ENCODE measurements at places on chromosomes 3 and 15.

DNA sequence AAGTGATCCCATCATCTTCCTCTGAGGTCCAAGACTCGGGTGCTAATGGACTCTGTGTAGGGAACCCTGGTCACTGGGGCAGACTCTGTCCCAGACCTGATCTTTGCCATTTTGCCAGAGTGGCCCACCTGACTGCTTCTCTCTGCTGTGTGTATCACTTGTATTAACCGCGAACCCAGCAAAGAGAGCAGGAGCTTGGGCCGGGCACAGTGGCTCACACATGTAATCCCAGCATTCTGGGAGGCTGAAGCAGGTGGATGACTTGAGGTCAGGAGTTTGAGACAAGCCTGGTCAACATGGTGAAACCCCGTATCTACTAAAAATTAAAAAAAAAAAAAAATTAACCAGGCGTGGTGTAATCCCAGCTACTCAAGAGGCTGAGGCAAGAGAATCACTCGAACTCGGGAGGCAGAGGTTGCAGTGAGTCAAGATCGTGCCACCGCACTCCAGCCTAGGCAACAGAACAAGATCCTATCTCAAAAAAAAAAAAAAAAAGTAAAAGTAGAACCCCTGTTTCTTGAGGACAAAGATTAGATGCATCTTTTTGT lies 32.9 kb upstream of the CYP11A1 start:
- DNase-seq = no peak

DNA sequence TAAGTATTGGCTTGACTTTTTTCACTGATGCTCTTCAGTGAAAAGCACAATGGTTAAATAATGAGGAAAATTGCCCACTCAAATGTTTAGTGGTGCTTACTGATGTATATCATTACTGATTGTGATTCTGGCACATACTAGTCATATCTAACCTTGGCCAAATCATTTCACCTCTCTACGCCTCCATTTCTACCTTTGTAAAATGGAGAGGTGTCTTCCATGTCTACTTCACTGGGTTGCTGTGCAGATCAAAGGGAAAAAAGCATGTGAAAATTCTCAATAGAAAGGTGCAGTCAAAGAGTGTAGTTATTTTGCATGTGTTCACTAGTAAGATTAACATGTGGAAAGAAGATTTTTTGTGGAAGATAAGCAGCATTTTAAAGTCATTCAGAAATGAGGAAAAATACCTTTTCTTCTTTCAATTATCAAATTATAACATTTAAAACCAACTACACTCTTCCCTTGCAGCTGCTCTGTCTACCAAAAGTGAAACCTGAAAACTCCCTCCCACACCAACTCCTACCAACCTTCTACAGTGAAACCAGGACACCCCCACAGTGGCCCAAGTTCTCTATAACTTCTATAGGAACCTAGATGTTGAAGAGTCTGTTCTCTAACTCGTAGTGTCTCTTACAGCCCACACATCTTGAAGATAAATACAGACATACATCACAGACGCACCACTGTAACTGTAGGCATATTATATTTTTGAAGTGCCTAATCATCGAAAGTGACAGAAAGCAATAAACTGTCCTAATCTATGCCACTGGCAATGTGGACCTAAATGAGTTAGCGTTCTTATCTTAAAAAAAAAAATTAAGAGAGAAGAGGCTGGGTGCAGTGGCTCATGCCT lies 1.4 kb downstream of the CD200R1 start:
- no peak for DNase-seq

- no peak for DNase-seq
Measured at GRCh38 chr3:44284949-44285348, 43.3 kb downstream of the TOPAZ1 start.

- DNase-seq = no peak
Measured at GRCh38 chr3:6394944-6395343, 466.0 kb upstream of the GRM7 start.

GRCh38 chr3:171165499-171165921 lies 139.0 kb upstream of the SLC2A2 start:
- peak; percentile 43 for DNase-seq
